SK-N-MC (cell line): ENCODE measurements at places on chromosomes 1 and 21.

DNA sequence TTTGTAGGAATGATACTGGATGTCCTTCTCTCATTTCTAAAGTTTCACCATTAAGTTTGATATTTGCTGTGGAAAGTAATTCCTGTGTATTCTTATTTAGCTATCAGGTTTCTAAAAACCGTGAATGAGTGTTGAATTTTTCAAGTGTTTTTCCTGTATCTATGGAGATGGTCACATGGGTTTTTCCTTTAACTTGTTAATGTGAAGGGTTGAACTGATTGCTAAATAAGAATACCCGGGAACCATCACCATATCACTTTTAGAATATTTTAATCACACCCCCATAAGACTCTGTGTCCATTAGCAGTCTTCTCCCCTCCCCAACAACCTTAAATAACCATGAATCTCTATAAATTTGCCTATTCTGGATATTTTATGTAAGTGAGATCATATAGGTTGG lies 16.5 kb upstream of the ASAP3 start:
- DNase-seq = no peak

- no peak for DNase-seq
Observed at GRCh38 chr1:195580988-195581387, 1027.3 kb downstream of the KCNT2 start.

DNA sequence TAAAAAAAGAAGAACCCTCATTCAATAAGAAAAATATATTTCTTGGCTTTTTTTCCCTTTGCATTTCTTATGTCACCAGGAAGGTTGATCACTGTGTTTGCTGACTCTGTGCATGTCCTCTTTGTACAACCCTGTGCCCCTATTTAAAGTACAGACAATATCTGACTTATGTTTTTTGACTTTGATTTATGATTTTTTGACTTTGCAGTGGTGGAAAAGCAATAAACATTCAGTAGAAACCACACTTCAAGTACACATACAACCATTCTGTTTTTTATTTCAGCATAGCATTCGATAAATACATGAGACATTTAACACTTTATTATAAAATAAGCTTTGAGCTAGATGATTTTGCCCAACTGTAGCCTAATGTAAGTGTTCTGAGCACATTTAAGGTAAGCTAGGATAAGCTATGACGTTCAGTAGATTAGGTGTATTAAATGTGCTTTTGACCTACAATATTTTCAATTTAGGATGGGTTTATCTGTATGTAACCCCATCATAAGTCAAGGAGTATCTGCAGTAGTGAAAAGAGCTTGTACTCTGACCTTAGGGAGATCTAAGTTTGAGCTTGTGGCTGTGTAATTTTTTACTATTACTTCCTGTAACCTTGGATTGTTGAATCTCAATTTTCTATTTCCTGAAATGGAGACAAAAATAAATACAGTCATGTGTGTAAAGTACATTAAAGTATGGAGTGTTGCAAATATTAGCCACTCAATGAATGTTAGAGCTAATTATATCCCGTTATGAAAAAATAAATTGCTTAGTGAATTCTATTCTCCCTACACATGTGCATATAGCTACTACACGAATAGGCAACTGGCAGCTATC lies 1.2 kb downstream of the RNASEL start:
- no peak for DNase-seq

- no peak for DNase-seq
Observed at GRCh38 chr1:54950006-54950368, 30.4 kb upstream of the TMEM61 start.

GRCh38 chr21:26457817-26458216 lies 115.3 kb downstream of the CYYR1 start:
- DNase-seq = no peak

DNA sequence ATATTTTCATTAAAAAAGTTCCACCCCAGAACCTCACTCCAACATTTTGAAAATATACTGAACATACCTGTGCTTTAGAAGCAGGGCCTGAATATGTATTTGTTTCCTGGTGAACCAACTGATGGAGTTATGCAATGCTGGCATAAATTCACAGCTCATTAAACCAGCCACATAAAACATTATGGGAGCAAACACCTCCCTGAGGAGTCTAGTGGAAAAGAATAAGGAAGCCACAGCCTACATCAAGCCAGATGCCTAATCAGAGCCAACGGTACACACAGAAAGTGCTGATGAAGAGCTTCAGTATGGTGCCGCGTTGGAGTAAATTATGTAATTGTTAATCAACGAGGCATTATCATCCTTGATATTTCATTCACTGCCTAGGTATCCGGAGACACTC lies 199.5 kb downstream of the AJAP1 start:
- no peak for DNase-seq

DNA sequence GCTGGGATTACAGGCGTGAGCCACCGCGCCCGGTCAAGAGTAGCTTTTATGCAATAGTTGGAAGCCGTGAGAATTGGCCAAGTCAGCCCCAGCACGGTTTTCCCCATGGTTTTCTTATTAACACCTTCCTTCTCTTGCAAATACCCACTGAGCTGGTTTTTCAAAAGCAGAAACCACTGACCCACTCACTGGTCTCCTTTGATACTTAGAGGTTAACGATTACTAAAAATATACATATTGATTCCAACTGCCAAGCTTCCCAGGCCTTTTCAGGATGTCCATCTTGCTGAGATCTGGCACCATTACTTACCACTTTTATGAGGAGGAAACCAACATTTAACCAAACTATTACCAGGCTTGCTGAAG lies 25.9 kb upstream of the TARDBP start:
- no peak for DNase-seq

DNA sequence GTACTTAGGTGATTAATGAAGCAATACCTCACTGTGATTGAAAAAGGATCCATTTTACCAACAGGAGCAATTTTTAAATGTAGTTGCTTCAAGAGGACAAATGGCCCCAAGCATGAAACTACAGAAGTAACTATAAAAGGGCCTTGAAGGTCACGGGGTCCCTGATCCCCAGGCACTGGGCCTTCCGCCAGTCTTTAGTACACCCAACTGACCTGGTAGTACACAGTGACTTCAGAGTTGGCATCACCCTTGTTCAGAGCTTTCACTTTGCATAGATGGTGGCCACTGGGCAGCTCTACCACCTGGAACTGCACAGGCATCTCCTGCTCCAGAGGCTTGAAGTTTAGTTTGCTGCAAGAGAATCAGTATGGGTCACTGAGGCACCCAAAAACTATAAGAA lies 84.3 kb downstream of the NRDC start:
- no peak for DNase-seq

- DNase-seq = no peak
Observed at GRCh38 chr1:205443585-205444299, 12.1 kb downstream of the BLACAT1 start.

GRCh38 chr1:31498376-31499040 lies 77.8 kb upstream of the TINAGL1 start:
- no peak for DNase-seq

DNA sequence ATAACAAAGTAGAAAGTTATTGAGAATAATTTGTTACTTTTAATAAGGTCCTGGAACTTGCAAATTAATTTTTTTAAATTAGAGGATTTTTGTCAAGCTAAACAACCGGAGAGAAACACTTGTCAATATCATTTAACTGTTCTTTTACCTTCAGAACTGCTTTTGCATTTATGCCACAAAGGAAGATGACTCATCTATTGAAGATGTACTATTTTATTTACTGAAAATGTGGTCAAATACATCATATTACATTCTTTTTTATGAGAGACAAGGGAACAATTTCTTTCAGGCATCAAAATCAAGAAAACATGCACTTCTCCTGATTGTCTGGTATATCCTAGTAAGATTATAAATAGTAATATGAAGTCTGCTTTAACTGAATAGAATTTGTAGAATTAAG lies 558.2 kb upstream of the PRMT6 start:
- no peak for DNase-seq

DNA sequence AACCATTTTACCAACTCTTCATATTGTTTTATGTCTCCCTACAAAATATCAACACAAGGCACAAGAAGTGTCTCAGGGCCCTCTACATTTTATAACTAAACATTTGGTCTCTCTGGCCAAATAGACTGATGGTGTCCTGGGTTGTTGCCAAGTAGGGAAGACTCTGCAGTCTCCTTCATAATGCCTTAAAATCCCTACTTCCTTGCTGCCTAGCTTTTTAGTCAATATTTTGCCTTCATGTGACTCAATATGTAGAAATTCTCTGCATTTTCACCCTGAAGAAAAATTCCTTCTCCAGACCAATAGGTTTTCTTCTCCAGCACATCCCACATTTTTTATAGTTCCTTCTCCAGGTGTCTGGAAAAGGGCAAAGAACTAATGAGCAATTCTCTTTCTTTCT lies 72.6 kb upstream of the IPO9 start:
- no peak for DNase-seq

GRCh38 chr1:11311816-11312755 lies 39.1 kb downstream of the UBIAD1 start:
- no peak for DNase-seq

- no peak for DNase-seq
Observed at GRCh38 chr21:35679076-35679475, 381.2 kb downstream of the SETD4 start.

- DNase-seq = no peak
Observed at GRCh38 chr1:165629848-165630628, 996 bp upstream of the MGST3 start.

GRCh38 chr1:170910273-170910672 lies 25.1 kb upstream of the MROH9 start:
- DNase-seq = no peak

GRCh38 chr1:25577134-25577920 lies 33.9 kb downstream of the LDLRAP1 start:
- DNase-seq = no peak

DNA sequence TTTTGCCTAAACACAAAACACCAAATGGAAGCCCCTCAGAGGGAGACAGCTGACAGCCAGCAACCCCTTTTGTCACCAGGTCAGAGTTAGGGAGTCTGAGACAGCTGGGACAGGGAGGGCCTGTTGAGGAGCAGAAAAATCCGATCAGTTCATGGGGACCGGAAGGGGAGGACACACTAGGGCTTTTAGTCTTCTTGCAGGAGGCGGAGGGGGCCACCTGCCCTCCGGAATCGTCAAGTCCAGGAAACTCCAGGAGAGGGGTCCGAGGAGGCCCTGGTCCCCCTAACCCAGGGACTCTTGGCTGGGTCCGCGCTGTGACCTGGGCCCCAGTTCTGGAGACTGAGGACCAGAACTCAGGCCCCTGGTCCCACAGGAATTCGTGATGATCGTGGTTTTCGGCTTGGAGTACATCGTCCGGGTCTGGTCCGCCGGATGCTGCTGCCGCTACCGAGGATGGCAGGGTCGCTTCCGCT lies 34.2 kb downstream of the KCNQ4 start:
- no peak for DNase-seq

DNA sequence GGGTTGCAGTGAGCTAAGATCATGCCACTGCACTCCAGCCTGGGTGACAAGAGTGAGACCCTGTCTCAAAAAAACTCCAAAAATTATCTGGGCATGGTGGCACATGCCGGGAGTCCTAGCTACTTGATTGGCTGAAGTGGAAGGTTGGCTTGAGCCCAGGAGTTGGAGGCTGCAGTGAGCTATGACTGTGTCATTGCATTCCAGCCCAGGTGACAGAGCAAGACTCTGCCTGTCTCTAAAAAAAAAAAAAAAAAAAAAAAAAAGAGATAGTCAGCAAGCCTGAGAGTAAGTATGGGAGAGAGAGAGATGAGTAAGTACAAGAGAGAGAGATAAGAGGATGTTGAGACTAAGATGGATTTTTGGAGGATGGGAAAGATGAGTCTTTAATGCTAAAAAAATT lies 180.8 kb upstream of the CACYBP start:
- DNase-seq = no peak

DNA sequence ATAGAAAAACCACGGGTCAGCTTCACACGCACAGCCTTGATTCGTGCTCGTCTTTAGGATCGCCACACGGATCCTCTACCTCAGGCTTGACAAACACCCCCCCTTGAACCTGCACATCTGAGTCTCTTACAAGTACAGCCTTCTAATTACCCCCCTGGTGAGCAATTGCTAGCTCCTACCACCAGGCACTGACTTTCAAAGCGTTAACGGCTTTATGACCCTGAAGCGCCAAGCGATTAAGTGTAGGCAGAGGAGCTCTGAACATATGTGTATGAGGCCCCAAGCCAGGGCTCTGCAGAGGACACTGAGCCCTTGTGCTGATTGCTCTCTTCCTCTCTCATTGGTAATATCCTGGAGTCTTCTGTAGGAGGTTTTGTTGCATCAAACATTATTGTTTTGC lies 55.7 kb upstream of the EPHA8 start:
- DNase-seq = no peak

- DNase-seq = no peak
Observed at GRCh38 chr1:160798439-160798838, 2.5 kb downstream of the LY9 start.

GRCh38 chr1:156153362-156153761 lies at the start of gene SEMA4A:
TSS of gene SEMA4A (plus strand) at chr1:156153585. CDS start at chr1:156154579, 994 bp downstream.
- no peak for DNase-seq

GRCh38 chr1:53348486-53349368 lies 20.9 kb upstream of the LRP8 start:
- DNase-seq = no peak

DNA sequence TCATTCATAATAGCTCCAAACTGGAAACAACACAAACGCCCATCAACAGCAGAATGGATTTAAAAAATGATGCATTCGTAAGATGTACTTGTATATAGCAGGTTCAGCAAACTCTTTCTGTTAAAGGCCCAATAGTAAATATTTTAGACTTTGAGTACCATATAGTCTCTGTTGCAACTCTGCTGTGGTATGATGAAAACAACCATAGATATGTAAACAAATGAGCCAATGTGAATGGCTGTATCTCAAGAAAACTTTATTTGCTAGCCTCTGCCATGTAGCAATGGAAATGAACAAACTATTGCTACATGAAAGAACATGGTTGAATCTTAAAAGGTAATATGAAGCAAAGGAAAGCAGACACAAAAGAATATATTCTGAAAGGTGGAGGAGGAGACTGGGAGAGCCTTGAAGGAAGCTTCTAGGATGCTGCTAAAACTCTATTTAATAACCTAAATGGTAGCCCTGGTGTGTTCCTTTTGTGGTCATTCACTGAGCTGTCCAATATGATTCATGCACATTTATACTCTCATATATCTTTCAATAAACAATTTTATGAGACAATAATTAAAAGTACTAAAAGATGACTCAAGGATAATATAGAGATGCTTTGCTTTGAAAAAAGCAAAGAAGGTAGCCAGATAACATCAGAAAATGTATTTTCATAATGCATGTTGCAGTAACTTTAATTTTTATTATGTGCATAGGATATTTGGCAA lies 29.1 kb upstream of the FMO3 start:
- DNase-seq = no peak

DNA sequence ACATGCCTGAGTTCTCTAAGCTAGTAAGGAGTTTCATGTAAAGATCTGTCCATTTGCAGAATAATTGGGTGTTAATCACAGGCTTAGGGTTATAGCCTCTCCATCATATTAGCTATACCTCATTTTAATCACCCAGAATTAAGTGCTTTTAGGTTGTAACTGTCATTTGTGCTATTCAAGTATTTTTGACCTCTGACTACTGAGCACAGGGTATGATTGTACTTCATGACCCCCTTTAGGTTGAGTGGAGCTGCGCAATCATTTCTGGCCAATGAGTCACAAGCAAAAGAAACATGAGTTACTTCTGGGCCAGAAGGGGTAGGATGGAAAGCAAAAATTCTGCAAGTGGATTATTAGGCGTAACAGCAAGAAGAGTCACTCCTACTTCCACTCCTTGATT lies 8.4 kb upstream of the SNX7 start:
- no peak for DNase-seq
